Endothelial cell of coronary artery (primary cell): ENCODE measurements at places on chromosomes 12 and 14. TPM values are rescaled to one million over a fixed set of nuclear protein-coding genes. Genes with fewer than 3 reads are reported as not detected.

The EML5 gene
- total RNA-seq = under 0.01 TPM in 1 of 2 replicates, not detected in the other

The ACSS3 gene
- 0.19 TPM in 1 of 2 replicates, not detected in the other for total RNA-seq

The TSHR gene
- total RNA-seq = not detected in 2 replicates

The TMPRSS12 gene
- total RNA-seq = not detected in 2 replicates

The RTN1 gene
- 0.28 and 1.3 TPM in 2 replicates for total RNA-seq
